ENCODE measurements at places on chromosomes 12 and 14. TPM values are rescaled to one million over a fixed set of nuclear protein-coding genes. Genes with fewer than 3 reads are reported as not detected.

Gene MOK
- total RNA-seq = 61.7 TPM

Gene PROX2
- not detected for total RNA-seq

Gene FAIM2
- total RNA-seq = not detected

Gene CACNB3
- total RNA-seq = 6.9 TPM

Gene HRK
- 2.6 TPM for total RNA-seq

GRCh38 chr12:61796846-61797245 is 463.4 kb upstream of the USP15 start:
- no peak overlapping the region for H3K27ac ChIP-seq
- H3K27me3 ChIP-seq = no peaks in the 10 kb centered on the region
- no peaks in the 10 kb centered on the region for H3K4me1 ChIP-seq
- no peak for DNase-seq

DNA sequence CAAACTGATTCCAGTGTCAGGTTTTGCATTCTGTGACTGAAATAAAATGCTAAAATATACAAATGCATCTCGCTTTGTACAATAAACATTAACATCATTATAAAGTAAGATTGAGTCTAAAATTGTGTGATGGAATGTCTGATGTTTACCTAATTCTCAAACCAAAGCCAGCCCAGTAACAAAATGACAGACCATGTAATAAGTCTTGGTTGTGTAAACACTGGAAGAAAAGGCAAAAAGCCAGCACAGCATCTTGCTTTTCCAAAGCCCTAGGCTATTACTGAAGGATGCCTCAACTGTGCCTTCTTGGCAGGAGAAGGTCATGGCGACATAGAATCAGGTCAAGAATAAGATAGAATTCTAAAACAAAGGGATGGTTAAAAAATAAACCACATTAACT is 169.6 kb downstream of the EGLN3 start:
- no peaks in the 10 kb centered on the region for H3K27me3 ChIP-seq
- no peak overlapping the region for H3K27ac ChIP-seq
- no peaks in the 10 kb centered on the region for H3K36me3 ChIP-seq
- no peak overlapping the region for H3K4me3 ChIP-seq

GRCh38 chr12:99978152-99978551 is 6.6 kb downstream of the ANKS1B start:
- DNase-seq = peak; percentile 46
- H3K27ac ChIP-seq = no peak overlapping the region

DNA sequence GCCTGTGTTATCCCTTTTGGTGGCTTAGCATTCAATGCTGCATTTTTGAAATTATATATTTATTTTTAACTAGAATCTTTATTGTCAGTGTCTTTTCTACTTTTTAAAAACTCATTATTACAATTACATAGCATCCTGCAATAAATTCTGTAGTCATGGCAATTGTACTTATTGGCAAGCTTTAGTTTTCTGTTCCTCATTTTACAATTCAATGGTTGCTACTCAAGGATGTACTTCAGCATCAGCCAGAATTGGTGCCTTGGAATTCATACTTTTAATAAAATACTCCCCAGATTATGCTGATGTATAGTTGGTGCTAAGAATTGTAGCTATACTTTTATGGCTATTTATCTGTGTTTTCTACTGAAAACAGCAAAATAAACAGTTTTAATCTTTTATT is 1756.8 kb upstream of the SEL1L start:
- peaks cover 17% of the 10 kb centered on the region for H3K4me1 ChIP-seq
- no peaks in the 10 kb centered on the region for H3K36me3 ChIP-seq
- no peaks in the 10 kb centered on the region for H3K27me3 ChIP-seq
- no peak for DNase-seq
- H3K27ac ChIP-seq = no peak overlapping the region

DNA sequence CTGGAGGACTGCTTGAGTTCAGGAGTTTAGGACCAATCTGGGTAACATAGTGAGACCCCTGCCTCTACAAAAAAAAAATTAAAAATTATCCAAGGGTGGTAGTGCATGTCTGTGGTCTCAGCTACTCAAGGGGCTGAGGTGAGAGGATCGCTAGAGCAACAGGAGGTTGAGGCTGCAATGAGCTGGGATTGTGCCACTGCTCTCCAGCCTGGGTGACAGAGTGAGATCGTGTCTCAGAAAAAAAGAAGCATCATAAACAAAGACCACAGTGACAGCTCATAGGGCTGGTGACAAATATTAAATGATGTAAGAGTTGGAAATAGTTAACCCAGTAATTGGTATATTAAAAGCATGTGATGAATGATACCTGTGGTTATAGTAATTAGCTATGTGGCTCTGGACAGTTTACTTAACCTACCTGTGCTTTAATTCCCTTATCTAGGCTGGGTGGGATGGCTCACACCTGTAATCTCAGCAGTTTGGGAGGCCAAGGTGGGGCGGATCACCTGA is 68.0 kb downstream of the GSC start:
- H3K36me3 ChIP-seq = no peaks in the 10 kb centered on the region
- peaks cover 13% of the 10 kb centered on the region for H3K27me3 ChIP-seq
- no peak for DNase-seq
- H3K4me3 ChIP-seq = no peak overlapping the region
- H3K4me1 ChIP-seq = no peaks in the 10 kb centered on the region
- H3K27ac ChIP-seq = no peak overlapping the region

DNA sequence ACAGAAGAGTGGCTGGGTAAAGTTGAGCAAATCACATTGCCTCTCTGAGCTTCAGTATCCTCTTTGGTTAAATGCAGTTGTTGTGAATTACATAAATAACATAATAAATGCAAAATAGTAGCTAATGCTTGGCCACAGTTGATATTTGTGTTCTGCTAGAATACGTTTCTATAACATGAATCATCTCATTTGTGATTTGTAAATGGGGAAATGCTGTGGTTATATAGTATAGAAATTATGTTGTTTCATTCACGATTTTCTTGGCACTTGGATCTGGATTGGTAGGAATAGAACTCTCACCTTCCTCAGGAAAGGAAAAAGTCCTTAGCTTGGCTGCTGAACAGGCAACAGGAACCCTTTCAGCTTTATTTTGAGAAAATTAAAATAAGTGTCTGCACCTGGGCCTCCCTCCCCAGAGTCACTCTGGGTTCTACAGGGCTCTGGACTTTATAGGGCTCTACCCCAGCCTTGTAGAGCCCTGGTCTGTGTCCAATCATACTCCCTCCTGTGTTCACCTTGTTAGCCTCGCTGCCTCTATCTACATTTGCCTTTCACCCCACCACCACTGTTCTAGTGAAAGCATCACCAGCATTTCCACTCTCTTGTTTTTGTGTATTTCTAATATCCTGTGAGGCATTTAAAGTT is 107.7 kb upstream of the BCAT1 start:
- H3K27me3 ChIP-seq = no peaks in the 10 kb centered on the region
- H3K36me3 ChIP-seq = no peaks in the 10 kb centered on the region
- peaks cover 36% of the 10 kb centered on the region for H3K4me1 ChIP-seq
- no peak overlapping the region for H3K4me3 ChIP-seq
- H3K27ac ChIP-seq = peak overlapping the region; percentile 91

DNA sequence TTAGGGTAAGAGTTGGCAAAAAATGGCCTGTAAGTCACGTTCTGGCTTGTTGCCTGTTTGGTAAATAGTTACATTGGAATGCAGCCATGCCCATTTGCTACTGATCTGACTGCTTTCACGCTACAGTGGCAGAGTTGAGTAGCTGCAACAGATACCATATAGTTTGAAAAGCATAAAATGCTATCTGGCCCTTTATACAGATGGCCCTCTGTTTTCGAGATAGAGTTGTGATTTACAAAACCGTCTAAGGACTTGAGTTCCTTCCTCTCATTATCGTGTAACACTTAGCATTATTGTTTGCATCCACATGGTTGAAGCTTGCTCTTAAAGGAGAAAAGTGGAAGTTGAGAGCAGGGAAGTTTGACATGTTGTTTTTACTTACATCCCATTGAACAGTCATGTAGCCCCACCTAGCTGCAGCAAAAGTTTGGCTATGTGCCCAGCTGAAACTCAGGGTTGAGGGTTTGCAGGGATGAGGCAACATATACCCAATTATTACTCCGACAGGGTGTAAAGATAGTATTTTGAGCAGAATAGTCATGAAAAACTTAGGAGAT is 11.3 kb upstream of the SCFD1 start:
- H3K4me3 ChIP-seq = peak overlapping the region; percentile 69
- H3K27me3 ChIP-seq = no peaks in the 10 kb centered on the region
- peak overlapping the region; percentile 69 for H3K27ac ChIP-seq
- peaks cover 8% of the 10 kb centered on the region for H3K36me3 ChIP-seq

GRCh38 chr12:4074129-4074528 is 199.4 kb upstream of the CCND2 start:
- H3K27ac ChIP-seq = no peak overlapping the region
- no peak overlapping the region for H3K4me3 ChIP-seq
- peaks cover 66% of the 10 kb centered on the region for H3K27me3 ChIP-seq
- H3K4me1 ChIP-seq = no peaks in the 10 kb centered on the region

DNA sequence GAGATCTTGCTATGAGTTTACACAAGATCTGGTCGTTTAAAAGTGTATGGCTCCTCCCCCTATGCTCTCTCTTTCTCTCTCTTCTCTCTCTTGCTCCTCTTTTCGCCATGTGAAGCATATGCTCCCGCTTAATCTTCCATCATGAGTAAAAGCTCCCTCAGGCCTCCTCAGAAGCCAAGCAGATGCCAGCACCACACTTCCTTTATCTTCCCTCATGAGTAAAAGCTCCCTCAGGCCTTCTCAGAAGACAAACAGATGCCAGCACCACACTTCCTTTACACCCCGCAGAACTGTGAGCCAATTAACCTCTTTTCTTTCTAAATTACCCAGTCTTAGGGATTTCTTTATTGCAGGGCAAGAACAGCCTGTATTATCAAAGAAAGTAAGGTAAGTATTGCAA is 152.4 kb downstream of the SEC23A start:
- H3K4me3 ChIP-seq = no peak overlapping the region
- no peak for DNase-seq
- H3K27ac ChIP-seq = no peak overlapping the region
- H3K4me1 ChIP-seq = no peaks in the 10 kb centered on the region
- no peaks in the 10 kb centered on the region for H3K27me3 ChIP-seq
- H3K36me3 ChIP-seq = no peaks in the 10 kb centered on the region

DNA sequence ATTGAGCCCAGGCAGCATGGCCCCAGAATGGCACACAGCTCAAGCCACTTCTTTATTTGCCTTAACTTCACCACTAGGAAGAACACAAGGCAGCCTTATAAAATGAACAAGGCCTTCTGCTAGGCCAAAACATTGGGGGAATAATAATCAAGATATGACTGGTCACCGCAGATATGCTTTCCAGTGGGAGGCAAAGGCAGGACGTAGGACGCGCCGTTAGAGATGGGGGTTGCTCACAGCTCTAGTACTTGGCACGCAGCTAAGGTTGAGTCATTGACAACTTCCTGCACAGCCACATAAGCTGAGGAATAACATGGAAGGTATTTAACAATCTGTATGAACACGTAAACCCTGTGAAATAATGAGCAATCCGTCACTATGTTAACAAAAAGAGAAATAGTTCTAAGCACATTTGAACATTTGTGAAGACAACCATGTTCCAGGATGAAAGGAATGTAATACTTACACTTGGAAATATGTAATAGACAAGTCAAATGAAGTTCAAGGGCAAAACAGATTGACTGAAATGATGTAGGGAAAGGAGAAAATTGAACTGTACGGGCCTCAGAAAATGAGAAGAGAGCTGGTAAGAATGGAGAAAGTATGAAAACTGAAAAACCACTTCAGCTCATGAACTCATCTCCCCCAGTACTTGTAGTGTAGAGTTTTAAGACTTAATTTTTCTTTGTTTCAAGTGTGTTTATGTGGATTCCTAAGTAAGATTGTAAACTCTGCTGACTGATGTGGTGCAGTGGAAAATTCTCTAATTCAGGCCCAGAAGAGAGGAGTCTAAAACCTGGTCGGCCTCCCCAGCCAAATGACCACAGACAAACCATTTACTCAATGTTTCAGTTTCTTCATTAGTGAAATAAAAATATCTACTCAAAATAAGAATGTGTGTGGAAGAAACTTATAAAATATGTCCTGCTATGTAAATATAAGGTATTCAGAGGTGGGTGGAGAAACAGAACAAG is 59.3 kb upstream of the CCDC91 start:
- H3K4me3 ChIP-seq = no peak overlapping the region
- H3K27me3 ChIP-seq = no peaks in the 10 kb centered on the region
- peaks cover 2% of the 10 kb centered on the region for H3K36me3 ChIP-seq
- H3K27ac ChIP-seq = peak overlapping the region; percentile 84
- H3K4me1 ChIP-seq = peaks cover 19% of the 10 kb centered on the region
- peak; percentile 87 for DNase-seq

GRCh38 chr12:123938679-123939480 is 33.8 kb downstream of the CCDC92 start:
- DNase-seq = no peak
- H3K4me1 ChIP-seq = peaks cover 6% of the 10 kb centered on the region
- H3K4me3 ChIP-seq = no peak overlapping the region

GRCh38 chr12:29889737-29890136 is 106.0 kb upstream of the TMTC1 start:
- no peak overlapping the region for H3K27ac ChIP-seq
- DNase-seq = peak; percentile 77
- H3K36me3 ChIP-seq = no peaks in the 10 kb centered on the region
- H3K4me1 ChIP-seq = peaks cover 10% of the 10 kb centered on the region
- H3K4me3 ChIP-seq = no peak overlapping the region
- H3K27me3 ChIP-seq = no peaks in the 10 kb centered on the region

GRCh38 chr12:48818831-48819590 is 715 bp downstream of the CACNB3 start:
- H3K4me3 ChIP-seq = peak overlapping the region; percentile 93
- no peaks in the 10 kb centered on the region for H3K27me3 ChIP-seq
- H3K36me3 ChIP-seq = no peaks in the 10 kb centered on the region
- H3K27ac ChIP-seq = no peak overlapping the region

DNA sequence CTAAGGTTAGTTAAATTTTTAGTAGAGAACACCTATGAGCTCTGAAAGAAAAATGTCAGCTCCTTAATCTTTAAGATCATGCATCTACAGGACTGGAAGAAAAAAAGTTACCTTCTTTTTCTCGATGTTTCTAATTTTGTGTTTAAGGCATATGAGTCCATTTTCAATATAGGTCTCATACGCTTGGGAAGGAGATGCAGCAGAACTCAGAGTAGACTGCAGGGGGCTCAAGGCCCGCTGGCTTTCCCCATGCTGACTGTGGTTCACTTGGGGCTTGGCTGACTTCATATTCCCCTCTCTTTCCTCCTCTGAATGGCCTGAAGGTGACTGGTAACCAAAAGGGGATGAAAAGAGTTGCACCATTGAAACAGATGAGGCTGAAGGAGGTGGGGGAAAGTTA is 1.5 kb downstream of the CAPRIN2 start:
- H3K4me1 ChIP-seq = peaks cover 45% of the 10 kb centered on the region
- DNase-seq = peak; percentile 61
- peak overlapping the region; percentile 51 for H3K27ac ChIP-seq
- peaks cover under 1% of the 10 kb centered on the region for H3K36me3 ChIP-seq
- no peaks in the 10 kb centered on the region for H3K27me3 ChIP-seq
- peak overlapping the region; percentile 95 for H3K4me3 ChIP-seq

- H3K4me1 ChIP-seq = no peaks in the 10 kb centered on the region
- DNase-seq = no peak
- no peak overlapping the region for H3K27ac ChIP-seq
- no peaks in the 10 kb centered on the region for H3K36me3 ChIP-seq
Observed at GRCh38 chr12:34599530-34600513, 577.5 kb downstream of the ALG10 start.

- no peak overlapping the region for H3K27ac ChIP-seq
- peaks cover 31% of the 10 kb centered on the region for H3K36me3 ChIP-seq
- no peak overlapping the region for H3K4me3 ChIP-seq
- no peaks in the 10 kb centered on the region for H3K27me3 ChIP-seq
- H3K4me1 ChIP-seq = no peaks in the 10 kb centered on the region
Observed at GRCh38 chr12:132132609-132133430, 11.3 kb downstream of the DDX51 start.
